Jurkat, Clone E6-1 (cell line): ENCODE measurements at places on chromosomes 6 and 20.

- DNase-seq = peak; percentile 62
Observed at GRCh38 chr6:48087448-48087847, 23.5 kb downstream of the PTCHD4 start.

DNA sequence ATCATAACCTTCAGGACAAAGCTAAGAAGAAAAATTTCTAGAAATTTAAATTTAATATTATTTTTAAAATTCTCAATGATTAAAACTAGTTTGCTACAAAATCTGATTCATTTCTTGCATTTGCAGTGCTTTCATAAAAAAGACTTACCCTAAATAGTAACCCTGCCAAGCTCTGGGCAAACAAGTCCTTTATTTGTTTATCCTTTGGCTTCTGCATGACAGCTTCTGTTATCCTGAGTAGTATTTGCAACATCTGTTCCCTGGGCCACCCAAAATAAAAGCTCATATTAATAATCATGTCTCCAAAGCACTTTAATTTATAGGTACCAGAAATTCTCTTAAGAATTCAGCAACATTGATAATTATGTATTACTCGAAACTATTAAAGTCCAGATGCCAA lies 101.3 kb downstream of the RALGAPA2 start:
- no peak for DNase-seq

- DNase-seq = no peak
Observed at GRCh38 chr6:40336940-40337760, 250.0 kb downstream of the LRFN2 start.

GRCh38 chr6:4553387-4553786 lies 222.8 kb upstream of the CDYL start:
- DNase-seq = no peak

- DNase-seq = peak; percentile 36
Observed at GRCh38 chr6:33161354-33162331, 30.6 kb downstream of the COL11A2 start.

GRCh38 chr20:3751675-3752385 lies 15.7 kb downstream of the ADISSP start:
- DNase-seq = no peak

DNA sequence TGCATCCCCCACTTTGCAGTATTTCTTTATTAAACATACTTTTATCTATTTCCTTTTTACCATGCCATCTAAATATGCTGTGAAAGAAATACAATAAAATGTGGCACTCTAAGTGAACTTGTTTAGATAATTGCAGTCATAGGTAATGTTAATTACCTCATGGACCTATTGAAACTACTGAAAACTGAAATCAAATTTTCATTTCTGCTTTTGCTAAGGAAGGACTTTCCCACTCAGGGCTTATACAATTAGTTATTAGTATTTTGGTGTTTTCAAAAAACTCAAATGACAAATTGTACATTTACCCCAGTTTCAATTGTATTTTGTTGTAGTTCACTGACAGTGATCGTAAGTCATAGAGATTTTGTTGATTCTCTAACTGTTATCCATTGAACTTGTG lies 88.4 kb downstream of the ID4 start:
- no peak for DNase-seq

DNA sequence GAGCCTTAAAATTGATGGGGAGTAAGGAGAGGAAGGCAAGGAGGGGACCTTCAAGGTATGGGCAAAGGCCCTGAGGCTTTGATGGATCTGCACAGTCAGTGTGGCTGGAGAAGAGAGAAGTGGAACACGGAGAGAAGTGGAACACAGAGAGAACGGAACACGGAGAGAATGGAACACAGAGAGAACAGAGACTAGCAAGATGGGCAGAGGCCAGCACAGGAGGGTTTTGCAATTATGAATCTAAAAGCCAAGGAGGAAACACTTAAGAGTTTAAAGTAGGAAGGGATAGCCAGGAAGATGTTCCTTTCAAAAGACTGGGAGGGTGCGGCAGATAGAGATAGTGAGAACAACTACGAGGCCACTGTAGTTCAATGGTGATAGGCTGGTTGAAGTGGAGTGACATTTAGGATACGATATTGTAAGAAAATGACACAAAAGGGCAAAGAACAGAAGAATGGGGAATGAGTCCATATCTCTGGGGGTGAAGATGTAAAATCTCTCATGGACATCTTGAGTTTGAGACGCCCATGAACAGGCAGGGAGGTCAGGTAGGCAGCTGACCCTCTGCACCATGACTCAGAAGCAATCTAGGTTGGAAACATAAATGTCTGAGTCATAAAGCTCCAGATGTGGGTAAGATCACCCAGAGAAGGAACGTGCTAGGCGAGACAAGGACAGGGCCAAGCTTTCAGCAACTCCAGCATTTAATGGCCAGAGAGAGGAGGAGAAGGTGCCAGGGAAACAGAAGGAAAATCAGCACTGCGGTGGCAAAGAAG lies 25.4 kb downstream of the ZMYND8 start:
- no peak for DNase-seq

DNA sequence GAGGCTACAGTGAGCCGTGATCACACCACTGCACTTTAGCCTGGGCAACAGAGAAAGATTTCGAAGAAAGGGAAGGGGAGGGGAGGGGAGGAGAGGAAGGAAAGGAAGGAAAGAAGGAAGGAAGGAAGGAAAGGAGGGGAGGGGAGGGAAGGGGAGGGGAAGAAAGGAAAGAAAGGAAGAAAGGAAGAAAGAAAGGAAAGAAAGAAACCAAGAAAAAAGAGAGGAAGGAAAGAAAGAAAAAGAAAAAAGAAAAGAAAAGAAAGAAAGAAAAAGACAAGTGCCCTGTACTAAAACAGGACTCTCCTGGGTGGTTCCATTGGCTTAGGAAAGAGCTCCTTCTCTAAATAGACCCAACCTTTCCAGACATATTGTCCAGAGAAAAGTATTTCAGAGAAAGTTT lies 136.6 kb downstream of the PXDC1 start:
- no peak for DNase-seq

- DNase-seq = no peak
Observed at GRCh38 chr20:25360631-25361286, 29.9 kb downstream of the ABHD12 start.

DNA sequence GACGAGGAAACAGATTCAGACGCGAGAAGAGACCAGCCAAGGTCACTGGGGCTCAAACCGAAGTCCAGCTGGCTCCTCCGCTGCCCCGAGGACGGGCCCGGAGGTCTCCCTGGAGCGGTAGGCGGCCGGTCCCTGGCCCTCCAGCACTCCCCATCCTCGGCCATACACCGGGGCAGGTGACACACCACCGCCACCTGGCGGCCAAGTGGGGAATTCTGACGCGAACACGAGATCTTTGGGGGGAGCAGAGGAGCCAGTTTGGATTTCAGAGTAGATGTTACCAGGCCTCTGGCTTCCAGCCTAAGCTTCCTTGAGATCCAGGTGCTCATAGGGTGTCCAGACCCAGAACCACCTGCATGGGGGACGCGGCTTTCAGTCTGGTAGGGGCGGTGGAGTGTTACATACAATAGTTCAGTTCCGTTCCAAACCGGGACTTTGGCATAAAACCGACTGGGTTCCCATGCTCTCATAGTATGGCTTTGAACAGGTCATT lies 16.1 kb downstream of the BPIFB1 start:
- DNase-seq = peak; percentile 29

- DNase-seq = no peak
Observed at GRCh38 chr20:24662752-24663365, 193.4 kb downstream of the SYNDIG1 start.

- DNase-seq = no peak
Observed at GRCh38 chr6:36937896-36938295, 16.6 kb upstream of the PI16 start.

DNA sequence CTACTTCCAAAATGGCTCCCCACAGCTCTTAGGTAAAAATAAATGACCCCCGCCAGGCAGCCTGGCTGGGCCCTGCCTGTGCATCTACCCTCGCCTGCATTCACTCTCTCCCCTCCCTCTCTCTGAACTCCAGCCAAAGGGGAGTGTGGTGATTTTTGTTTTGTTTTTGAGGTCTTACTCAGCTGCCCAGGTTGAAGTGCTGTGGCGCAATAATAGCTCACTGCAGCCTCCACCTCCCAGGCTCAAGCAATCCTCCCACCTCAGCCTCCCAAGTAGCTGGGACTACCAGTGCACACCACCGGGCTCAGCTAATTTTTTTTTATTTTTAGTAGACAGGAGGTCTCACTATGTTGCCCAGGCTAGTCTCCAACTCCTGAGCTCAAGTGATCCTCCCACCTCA lies 15.8 kb downstream of the NFATC2 start:
- DNase-seq = no peak

DNA sequence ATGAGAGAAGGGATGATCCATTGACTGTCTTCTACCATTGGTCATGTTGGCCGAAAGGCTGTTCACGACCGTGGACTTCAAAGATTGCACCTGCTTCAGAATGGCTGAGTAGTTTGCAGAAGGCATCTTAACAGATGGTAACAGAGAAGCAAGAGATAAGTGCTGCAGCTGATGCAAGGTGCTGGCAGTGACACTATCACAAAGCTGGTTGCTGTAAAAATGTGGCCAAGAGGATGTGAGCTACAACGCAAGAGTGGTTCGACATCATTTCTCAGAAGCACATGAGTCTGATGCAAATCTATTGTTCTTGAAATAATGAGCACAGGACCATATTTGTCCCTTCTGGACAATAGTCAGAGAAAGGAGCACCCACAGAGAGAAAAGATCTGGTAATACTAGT lies 27.0 kb upstream of the ANKEF1 start:
- DNase-seq = no peak

DNA sequence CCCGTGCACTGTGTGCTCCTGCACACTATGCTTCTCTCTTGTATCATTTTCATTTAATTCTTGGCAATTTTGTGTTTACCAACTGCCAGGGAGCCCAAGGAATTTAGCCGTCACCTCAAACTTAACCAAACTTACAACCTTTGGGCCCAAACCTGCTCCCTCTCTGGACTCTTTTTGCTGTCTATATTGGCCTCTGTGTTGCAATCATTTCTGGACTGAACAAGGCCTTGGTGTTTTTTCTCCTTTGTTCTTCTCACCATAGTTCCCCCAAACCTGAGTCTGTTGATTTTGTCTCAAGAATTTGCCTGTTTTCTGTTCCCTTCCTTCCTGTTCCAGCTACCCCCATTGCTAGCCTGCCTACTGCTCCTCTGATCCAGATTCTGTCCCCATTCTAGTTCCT lies 19.2 kb downstream of the DCBLD1 start:
- DNase-seq = no peak

DNA sequence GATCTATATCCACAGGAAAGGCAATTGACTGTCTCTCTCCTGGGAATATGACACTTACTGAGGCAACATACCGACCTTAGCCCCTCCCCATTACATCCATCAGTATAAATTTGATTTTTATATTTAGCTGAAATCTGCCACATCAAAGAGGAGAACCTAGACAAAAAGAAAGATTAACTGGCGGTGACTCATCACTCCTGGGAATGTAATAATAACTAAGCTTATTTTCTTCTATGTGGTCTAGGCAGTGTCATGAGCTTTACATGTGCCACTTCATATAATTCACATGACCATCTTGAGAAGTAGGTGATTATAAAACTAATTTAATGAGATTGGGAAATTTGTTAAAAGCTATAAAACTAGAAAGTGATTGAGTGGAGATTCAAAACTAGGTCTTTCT lies 520.0 kb upstream of the HS3ST5 start:
- DNase-seq = no peak

GRCh38 chr20:46797206-46797605 lies 87.8 kb downstream of the SLC2A10 start:
- DNase-seq = no peak

- no peak for DNase-seq
Observed at GRCh38 chr6:25469797-25470388, 182.1 kb upstream of the SCGN start.

DNA sequence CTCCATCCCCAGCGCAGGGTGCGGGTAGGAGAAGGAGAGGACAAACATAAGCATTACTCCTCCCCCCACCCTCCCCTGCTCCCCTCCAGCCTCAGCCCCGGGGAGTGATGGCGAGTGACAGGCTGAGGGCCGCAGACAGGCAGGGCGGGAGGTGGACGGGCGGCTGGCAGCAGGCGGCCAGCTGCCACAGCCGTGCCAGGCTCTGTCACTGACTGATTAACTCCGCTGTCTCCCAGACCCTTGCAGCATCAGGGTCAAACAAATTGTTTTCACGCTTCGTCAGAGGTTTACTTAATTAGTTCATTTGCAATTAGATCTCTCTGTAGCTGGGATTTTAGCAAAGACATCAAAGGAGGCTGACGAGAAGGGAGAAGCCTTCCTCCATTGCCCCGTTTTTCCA lies 41.9 kb downstream of the FOXP4 start:
- DNase-seq = no peak

DNA sequence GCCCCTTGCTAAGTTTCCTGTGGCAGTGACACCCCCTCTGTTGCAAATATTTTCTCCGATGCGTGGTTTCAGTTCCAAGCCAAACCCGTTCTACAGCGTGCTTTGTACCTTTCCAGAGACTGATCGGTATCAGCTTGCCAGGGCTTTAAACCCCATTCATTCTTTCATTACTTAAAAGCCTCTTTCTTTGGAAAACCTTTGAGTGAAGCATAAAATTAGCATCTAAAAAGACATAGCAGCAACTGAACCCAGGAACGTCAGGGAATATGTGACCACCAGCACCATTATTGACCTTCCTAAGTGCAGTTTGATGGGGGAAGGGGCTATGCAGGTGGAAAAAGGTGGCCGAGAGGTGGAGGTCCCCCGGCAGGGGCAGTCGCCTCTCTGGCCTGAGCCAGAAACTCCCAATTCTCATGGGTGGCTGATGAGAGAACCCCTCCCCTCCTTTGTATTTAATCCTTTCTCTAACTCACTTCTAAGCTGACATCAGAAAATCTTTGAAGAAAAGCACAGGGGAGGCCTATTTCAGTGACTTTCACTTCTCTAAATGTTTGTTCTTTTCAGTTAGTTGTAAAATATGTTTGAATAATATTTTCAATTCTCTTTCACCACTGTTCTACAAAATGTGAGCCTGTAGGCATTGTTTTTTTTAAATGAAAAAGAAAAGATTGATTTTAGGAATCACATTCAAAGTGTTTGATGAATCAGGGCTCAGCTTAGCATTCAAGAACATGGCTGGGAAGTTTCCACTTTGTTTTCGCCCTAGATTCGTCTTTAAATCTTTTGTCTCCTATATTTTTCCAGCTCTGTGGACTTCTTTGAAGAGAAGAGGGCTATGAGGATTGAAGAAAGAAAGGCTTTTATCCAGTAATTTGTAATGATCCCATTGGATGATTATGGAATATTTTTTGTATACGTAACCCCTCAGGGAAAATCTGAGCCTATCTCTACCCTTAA lies 89.2 kb downstream of the RSPH3 start:
- no peak for DNase-seq

DNA sequence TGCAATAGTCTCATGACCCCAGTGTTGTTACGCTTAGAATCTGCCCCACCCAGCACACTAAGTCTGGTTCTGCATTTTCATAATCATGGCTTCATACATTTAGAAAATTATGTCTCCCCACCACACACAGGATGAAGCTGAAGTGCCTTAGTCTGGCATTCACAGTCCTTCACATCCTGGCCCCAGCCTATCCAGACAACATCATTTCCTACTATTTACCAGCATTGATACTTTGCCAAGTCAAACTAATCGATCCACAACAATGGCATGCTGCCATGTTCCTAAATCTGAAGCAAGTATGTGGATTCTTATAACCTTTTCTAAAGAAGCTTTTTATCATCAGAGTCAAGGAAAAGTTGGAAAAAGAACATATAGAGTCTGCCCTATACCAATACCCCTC lies 132.4 kb upstream of the FBXL4 start:
- DNase-seq = no peak
